OCI-LY7 (cell line): ENCODE measurements at places on chromosomes 7 and 10.

DNA sequence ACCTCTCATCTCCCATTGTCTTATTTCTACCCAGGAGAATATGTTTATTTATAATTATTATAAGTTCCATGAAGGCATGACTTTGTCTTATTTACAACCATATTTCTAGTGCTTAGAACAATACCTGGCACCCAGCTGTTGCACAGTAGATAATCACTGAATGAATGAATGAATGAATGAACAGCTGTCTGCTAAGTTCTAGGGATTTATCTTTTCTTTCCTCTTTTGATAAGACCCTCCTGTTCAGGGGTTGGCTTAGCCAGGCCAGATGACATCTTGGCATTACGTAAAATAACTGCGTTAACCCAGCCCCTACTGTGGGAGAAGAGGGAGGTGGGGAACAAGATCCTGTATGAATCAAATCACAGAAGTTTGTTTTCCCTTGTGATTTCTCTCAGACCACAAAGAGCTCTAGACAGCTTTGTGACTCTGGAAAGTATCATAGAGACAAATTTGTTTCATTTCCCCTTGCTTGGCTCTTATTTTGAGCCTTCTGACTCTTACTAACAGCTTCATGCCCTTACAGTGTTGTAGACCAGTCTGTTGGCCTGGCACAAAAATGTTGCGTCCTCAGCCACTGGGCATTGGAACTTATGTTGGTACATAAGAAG lies 8.4 kb downstream of the ZNF862 start:
- no peak for DNase-seq

DNA sequence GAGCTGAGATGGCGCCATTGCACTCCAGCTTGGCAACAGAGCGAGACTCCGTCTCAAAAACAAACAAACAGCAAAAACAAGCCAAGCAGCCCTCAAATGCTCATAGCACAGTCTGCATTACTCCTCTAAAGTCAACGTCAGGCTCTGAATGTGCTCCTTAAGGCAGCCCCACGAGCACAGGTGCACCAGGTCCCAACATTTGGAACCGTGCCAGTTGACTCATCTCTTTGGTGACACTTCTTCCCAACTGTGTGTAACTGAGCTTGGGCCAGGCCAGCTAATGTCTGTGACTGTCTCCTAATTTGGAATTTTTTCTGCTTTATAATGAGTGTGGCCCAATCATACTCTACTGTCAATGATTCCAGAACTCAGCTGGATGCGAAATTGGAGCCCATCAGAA lies 66.3 kb upstream of the EFCAB10 start:
- no peak for DNase-seq

GRCh38 chr10:65142641-65143435 lies 1621.6 kb downstream of the REEP3 start:
- no peak for DNase-seq

DNA sequence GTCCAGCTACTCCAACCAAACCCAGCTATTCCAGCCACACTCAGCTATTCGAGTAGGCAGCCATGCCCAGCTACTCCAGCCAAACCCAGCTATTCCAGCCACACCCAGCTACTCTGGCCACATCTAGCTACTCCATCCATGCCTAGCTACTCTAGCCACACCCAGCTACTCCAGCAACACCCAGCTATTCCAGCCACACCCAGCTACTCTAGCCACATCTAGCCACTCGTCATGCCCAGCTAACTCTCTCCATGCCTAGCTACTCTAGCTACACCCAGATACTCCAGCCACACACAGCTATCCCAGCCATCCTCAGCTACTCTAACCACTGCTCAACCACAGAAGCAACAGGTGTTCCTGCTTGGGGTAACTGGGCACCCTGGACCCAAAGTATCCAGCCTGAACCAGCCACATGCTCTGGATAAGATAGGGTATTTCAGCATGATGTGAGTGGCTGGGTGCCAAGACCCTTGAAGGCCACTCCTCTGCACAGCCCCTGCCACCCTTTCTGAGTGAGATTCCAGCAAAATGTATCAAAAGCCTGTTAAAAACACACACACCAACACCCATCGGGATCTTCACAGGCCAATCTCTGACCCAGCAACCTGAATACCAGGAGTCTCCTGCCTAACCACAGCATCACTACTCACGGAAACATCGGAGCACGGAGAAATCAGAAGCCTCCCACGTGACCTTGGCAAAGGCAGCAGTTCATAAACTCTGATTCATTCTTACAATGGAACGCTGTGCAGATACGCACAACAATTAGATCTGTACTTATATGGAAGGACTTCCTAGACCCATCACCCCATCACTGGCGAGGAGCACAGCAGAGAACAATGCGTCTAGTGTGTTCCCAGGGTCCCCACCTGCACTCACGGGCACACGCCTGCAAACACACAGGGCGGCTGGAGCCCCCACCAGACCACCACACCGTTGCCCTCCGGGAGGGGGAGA lies 51.8 kb upstream of the DNAAF5 start:
- no peak for DNase-seq

- DNase-seq: no peak
These were observed 333.5 kb upstream of the NUPR2 start for GRCh38 chr7:56449762-56450161.

DNA sequence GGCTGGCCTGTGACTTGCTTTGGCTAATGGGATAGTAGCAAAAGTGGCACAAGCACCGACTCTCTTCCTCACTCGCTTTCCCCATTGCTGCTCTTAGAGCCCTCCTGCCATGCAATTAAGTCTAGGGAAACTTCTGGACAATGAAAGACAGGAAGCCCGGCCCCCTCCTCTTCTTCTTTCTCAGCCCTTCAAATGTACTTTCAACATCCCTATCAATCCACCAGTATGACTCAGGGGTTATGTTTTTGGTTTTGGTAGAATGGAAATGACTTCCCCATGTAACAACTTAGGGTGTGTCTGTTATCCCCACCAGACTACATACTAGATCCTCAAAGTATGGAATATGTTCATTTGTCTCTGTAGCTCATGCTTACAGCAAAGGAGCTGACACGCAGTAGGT lies 139.0 kb upstream of the GDF10 start:
- no peak for DNase-seq
